ENCODE measurements at places on chromosomes 1 and 21. TPM values are rescaled to one million over a fixed set of nuclear protein-coding genes. Genes with fewer than 3 reads are reported as not detected.

AUNIP gene
- total RNA-seq = 1.8 TPM

UBE2U gene
- not detected for total RNA-seq

NOS1AP gene
- 0.32 TPM for total RNA-seq

LCE2C gene
- total RNA-seq = not detected
